EH (cell line): ENCODE measurements at places on chromosomes 12 and 14.

- DNase-seq, result no peak
These were observed 269.4 kb upstream of the ALG10 start for GRCh38 chr12:33752854-33753253.

- DNase-seq, result peak; percentile 42
These were observed 10.0 kb downstream of the LHX5 start for GRCh38 chr12:113461666-113462065.

GRCh38 chr12:50988871-50989270 lies 36.5 kb downstream of the HIGD1C start:
- no peak for DNase-seq

DNA sequence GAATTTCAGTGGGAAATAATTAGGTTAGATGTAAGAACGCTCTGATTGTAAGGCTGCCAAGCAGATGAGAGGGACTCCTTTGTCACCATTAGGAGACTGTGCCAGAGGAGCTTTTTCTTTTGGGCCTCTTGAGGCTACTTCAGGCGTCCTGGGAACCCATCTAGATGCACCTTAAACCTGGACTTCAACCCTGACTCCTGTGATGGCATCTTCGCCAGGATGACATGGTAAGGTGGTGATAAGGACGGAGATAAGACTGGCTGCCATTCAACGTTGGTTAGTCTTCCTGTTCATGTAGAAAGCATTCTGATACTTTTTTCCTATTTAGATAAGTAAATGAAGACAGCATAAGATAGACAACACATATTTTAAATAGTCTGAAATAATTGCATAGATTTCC lies 36.3 kb downstream of the STK38L start:
- DNase-seq, result no peak

GRCh38 chr14:69441948-69442347 lies 42.6 kb upstream of the PLEKHD1 start:
- DNase-seq, result no peak

- DNase-seq, result no peak
These were observed 248.5 kb upstream of the PDE3A start for GRCh38 chr12:20119596-20120402.

DNA sequence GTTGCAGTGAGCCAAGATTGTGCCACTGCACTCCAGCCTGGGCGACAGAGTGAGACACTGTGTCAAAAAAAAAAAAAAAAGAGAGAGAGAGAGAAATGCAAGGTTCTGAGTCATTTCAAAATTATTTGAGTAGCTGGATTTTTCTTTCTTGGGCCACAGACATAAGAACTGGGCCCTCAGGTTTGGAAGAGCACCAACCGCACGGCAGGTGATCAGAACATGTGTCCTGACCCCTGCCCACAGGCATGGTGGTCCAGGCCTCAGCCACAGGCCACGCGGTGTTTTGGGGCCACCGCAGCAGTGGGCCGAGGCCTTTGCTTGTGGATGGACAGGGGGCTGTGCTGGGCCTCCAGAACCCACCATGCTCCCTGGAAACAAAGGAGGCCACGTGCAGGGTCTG lies 126.7 kb downstream of the CALM1 start:
- DNase-seq, result peak; percentile 67

GRCh38 chr14:89314274-89314673 lies 102.8 kb downstream of the FOXN3 start:
- no peak for DNase-seq
